Ascending aorta (tissue), 2 donors: ENCODE measurements at places on chromosomes 5 and 9.

GRCh38 chr9:74645007-74645639 lies 148.0 kb downstream of the RORB start:
- no peak for DNase-seq
- no peaks in the 10 kb centered on the region for H3K36me3 ChIP-seq
- no peaks in the 10 kb centered on the region for H3K4me1 ChIP-seq
- H3K27me3 ChIP-seq: no peaks in the 10 kb centered on the region
- H3K27ac ChIP-seq: no peak overlapping the region
- no peak overlapping the region for H3K4me3 ChIP-seq

GRCh38 chr5:50717651-50718050 lies 51.2 kb downstream of the PARP8 start:
- no peak overlapping the region for H3K4me3 ChIP-seq
- H3K4me1 ChIP-seq: no peaks in the 10 kb centered on the region
- no peaks in the 10 kb centered on the region for H3K27me3 ChIP-seq
- no peak for DNase-seq
- no peaks in the 10 kb centered on the region for H3K36me3 ChIP-seq
- H3K27ac ChIP-seq: no peak overlapping the region

DNA sequence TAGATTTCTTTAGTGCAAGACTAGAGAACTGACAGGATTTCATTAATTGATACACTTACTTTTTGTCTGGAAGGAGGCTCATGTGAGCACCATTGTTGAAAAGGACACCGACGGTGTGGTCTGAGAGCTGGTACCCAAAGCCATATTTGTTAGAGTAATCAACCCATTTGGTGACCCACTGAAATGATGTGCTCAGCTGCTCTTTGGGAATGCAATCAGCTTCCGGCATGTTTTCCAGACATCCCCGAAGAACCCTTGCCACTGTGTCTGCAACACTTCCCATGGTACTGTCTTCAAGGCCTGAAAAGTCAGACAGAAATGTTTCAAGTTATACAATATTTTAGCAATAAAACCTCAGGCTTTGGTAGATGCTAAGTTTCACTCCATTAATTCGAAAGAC lies 4.4 kb downstream of the PLK2 start:
- no peak for DNase-seq
- peaks cover 23% of the 10 kb centered on the region for H3K4me1 ChIP-seq
- peaks cover 49% of the 10 kb centered on the region for H3K36me3 ChIP-seq
- H3K4me3 ChIP-seq: peak overlapping the region; percentile 83
- H3K27me3 ChIP-seq: no peaks in the 10 kb centered on the region

GRCh38 chr5:175682664-175683063 lies 24.8 kb downstream of the HRH2 start:
- peaks cover 7% of the 10 kb centered on the region for H3K4me1 ChIP-seq
- H3K4me3 ChIP-seq: no peak overlapping the region
- no peak for DNase-seq
- H3K27me3 ChIP-seq: no peaks in the 10 kb centered on the region
- no peaks in the 10 kb centered on the region for H3K36me3 ChIP-seq

GRCh38 chr5:181053488-181054121 lies 13.5 kb downstream of the BTNL9 start:
- no peaks in the 10 kb centered on the region for H3K4me1 ChIP-seq
- no peak overlapping the region for H3K27ac ChIP-seq
- peaks cover 9% of the 10 kb centered on the region for H3K27me3 ChIP-seq
- DNase-seq: no peak

DNA sequence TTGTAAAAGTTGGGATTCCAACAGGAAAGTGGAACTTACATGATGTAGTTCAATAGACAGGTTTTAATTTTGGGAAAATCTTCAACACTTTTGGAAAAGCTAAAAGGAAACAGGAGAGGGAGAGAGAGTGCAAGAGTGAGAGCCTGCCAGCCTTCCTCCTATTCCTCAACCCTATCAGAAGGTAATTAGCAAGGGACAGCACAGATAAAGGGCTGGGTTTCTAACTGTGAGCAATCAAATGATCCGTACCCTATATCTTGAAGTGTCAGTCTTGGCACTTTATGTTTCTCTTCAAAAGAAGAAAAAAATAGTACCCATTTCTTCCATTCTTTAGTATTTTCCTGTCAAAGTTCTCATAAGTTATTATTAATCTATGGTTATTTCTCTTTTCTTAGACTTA lies 79.4 kb downstream of the FER start:
- no peak for DNase-seq
- no peak overlapping the region for H3K4me3 ChIP-seq
- no peaks in the 10 kb centered on the region for H3K27me3 ChIP-seq
- no peak overlapping the region for H3K27ac ChIP-seq
- H3K36me3 ChIP-seq: no peaks in the 10 kb centered on the region
- no peaks in the 10 kb centered on the region for H3K4me1 ChIP-seq

GRCh38 chr9:3059781-3060468 lies 216.0 kb upstream of the PUM3 start:
- no peaks in the 10 kb centered on the region for H3K27me3 ChIP-seq
- H3K4me1 ChIP-seq: no peaks in the 10 kb centered on the region
- DNase-seq: no peak
- no peak overlapping the region for H3K4me3 ChIP-seq

GRCh38 chr5:105807951-105808350 lies 1862.8 kb downstream of the EFNA5 start:
- H3K27ac ChIP-seq: no peak overlapping the region
- no peaks in the 10 kb centered on the region for H3K27me3 ChIP-seq
- no peak overlapping the region for H3K4me3 ChIP-seq
- DNase-seq: no peak

- H3K27me3 ChIP-seq: no peaks in the 10 kb centered on the region
- H3K4me1 ChIP-seq: no peaks in the 10 kb centered on the region
- DNase-seq: no peak
Observed at GRCh38 chr9:116933251-116933650, 246.1 kb downstream of the TRIM32 start.

DNA sequence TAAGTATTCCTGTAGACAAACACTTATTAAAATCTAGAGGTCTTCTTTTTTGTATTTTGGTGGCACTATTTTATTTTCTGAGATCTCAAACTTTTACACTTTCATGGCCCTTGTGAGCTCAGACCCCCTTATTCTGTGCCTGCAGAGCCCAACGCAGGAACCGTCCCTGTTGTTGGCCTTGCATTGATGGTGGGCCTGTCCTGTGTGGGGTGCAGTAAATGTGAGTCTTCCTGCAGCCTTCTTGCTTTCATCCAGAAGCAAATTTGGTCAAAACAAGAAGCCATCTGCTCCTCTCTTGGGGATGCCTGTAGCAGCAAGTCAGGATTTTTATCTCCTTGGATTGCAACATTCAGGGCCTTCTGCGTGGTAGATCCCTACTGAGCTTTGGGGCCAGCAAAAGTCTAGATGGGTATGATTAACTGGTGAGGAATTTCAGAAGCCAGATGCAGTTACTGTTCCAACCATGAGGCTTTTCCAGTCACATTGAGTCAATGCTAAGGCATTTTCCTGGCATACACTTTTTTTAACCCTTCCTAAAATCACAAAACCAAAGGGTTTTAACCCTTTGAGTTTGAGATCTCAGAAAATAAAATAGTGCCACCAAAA lies 31.7 kb downstream of the BASP1 start:
- no peak overlapping the region for H3K4me3 ChIP-seq
- H3K27ac ChIP-seq: no peak overlapping the region
- no peaks in the 10 kb centered on the region for H3K27me3 ChIP-seq
- H3K36me3 ChIP-seq: no peaks in the 10 kb centered on the region
- no peak for DNase-seq
- no peaks in the 10 kb centered on the region for H3K4me1 ChIP-seq

- no peak for DNase-seq
- no peaks in the 10 kb centered on the region for H3K27me3 ChIP-seq
- H3K4me1 ChIP-seq: no peaks in the 10 kb centered on the region
- no peak overlapping the region for H3K4me3 ChIP-seq
Observed at GRCh38 chr5:158606233-158606632, 493.5 kb downstream of the EBF1 start.

- H3K4me3 ChIP-seq: no peak overlapping the region
- no peaks in the 10 kb centered on the region for H3K4me1 ChIP-seq
- H3K27ac ChIP-seq: no peak overlapping the region
- no peaks in the 10 kb centered on the region for H3K36me3 ChIP-seq
Observed at GRCh38 chr9:83472221-83472665, 66.0 kb downstream of the FRMD3 start.
